Sigmoid colon (tissue), 7 donors: ENCODE measurements at places on chromosomes 5 and 9. TPM values are rescaled to one million over a fixed set of nuclear protein-coding genes. Genes with fewer than 3 reads are reported as not detected.
A peak's percentile ranks its signal among the peaks of the same experiment; 100 is the strongest.

GRCh38 chr9:29691758-29692407, 2118.6 kb upstream of the C9orf72 start:
- DNase-seq: no peak

The SOX30 gene
- not detected for total RNA-seq

DNA sequence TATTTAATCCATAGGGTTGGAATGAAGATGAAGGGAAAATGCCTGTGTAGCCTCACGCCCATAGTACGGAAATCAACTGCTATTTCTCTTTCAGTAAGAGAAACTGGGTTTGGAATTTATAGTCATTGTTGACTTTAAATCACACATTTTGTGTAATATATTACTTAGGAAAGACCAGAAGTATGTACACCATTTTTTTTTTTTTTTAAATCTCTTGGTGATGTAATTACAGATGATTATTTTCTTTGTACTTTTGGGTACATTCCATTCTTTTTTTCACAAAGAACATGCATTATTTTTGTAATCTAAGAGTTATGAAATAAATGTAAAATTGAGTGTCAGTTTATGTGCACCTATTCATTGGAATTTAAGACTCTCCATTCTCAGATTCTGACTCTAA, 45.7 kb downstream of the POC5 start:
- DNase-seq: no peak

The PCDHGA9 gene
- total RNA-seq: 15.8 TPM

DNA sequence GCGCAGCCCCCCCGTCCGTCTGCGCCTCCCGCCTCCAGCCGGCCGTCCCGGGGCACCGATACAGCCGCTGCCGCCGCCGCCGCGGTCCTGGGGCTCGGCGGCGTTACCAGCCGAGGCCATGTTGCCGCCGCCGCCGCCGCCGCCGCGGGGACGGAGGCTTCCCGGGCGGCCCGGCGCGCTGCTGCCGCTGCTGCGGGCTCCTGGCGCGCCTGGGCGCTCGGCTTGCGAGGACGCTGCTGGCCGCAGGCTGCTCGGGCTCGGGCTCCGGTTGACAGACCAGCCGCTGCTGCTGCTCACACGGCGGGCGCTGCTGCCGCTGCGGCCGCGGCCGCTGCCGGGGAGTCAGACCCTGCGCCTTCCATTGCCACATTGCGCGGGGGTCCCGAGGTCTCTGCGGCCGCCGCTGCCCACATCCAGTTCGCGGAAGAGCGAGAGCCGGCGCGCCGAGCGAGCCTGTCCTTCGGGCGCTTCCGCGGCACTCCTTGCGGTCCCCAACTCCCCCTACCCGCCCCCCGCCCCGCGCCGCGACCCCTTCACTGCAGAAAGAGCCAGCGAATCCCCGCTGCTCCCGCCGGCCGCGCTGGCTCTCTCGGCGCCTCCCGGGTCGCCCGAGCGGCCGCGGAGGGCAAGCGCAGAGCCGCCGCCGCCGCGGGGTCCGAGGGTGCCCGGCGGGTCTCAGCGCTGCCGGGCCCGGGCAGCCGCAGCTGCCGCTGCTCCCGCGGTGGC, 8.4 kb downstream of the PTCH1 start:
- DNase-seq: no peak

- DNase-seq: peak; percentile 45
Measured at GRCh38 chr5:177128551-177128981, 5.0 kb upstream of the NSD1 start.

The SH3PXD2B gene
- 19.3 TPM for total RNA-seq

The KLHL3 gene
- total RNA-seq: 3.9 TPM

GRCh38 chr9:130328349-130328801, 62.8 kb downstream of the HMCN2 start:
- DNase-seq: peak; percentile 94

The SEMA4D gene
- total RNA-seq: 4.6 TPM

- DNase-seq: no peak
Measured at GRCh38 chr9:130409246-130409645, 35.5 kb upstream of the ASS1 start.

- DNase-seq: no peak
Measured at GRCh38 chr5:75262271-75262670, 25.6 kb upstream of the ANKRD31 start.

GRCh38 chr5:105956456-105957196, 1714.1 kb downstream of the EFNA5 start:
- DNase-seq: no peak
